Naive thymus-derived CD8-positive, alpha-beta T cell (primary cell): ENCODE measurements at places on chromosomes 2 and 18. TPM values are rescaled to one million over a fixed set of nuclear protein-coding genes. Genes with fewer than 3 reads are reported as not detected.

GRCh38 chr2:7180638-7181370 lies 263.6 kb downstream of the RNF144A start:
- DNase-seq: no peak

ACP1 gene
- total RNA-seq: 97.0 TPM

ACMSD gene
- total RNA-seq: not detected

CEBPZOS gene
- total RNA-seq: 45.4 TPM

DNA sequence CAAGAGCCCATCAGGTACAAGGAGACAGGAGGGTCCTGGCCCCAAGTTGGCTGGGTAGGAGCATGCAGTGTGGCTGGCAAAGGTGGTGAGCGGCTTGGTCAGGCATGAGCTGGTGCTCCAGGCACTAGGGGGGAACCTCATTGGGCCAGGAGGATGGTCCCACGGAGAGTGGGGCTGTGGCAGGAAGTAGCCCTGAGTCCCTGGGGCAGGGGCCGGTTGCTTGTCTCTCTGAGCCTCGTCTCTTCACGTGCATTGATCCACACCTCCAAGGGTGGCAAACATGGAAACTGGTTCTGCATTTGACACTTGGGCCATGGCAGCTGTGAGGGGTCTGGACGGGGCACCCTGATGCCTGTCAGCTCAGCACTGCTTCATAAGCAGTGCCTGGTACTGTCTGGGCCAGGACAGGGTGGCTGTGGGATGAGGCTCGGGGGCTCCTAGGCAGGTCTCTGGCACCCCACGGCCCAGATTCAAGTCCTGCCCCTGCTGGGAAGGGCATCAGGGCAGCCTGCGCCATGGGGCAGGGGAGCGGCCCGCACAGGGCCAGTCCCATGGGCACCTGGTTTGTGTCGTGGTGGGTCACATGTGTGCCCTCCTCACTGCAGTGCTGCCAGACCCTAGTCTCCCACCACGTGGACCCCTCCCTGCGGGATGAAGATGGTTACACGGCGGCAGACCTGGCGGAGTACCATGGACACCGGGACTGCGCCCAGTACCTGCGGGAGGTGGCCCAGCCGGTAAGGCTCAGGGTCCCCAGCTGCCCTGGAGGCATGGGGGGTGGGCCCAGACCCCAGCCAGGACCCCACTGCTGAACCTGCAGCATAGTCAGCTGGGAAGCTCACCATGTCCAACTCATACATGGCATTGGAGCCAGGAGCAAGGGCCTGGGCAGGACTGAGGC lies 16.4 kb downstream of the ESPNL start:
- no peak for DNase-seq
